ENCODE measurements at places on chromosomes 12 and 14.

GRCh38 chr12:46494424-46494823 is 121.9 kb upstream of the SLC38A2 start:
- peak; percentile 68 for DNase-seq

DNA sequence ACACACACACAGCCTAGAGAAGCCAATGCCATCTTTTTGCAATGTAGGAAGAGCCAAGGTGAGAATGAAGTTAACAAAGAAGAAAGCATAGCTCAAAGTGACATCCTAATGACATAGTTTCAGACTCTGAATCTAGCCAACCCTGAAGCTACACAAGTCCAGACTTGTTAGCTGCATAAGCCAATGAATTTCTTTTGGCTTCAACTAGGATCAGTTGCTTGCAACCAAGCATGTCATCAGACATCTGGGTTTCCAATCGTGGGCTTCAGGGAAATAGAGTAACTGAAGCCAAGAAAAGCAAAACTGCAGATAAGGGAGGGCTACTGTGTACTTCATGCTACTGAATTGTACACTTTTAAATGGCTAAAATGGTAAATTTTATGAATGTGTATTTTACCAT is 4.4 kb upstream of the GPHN start:
- DNase-seq, result no peak

DNA sequence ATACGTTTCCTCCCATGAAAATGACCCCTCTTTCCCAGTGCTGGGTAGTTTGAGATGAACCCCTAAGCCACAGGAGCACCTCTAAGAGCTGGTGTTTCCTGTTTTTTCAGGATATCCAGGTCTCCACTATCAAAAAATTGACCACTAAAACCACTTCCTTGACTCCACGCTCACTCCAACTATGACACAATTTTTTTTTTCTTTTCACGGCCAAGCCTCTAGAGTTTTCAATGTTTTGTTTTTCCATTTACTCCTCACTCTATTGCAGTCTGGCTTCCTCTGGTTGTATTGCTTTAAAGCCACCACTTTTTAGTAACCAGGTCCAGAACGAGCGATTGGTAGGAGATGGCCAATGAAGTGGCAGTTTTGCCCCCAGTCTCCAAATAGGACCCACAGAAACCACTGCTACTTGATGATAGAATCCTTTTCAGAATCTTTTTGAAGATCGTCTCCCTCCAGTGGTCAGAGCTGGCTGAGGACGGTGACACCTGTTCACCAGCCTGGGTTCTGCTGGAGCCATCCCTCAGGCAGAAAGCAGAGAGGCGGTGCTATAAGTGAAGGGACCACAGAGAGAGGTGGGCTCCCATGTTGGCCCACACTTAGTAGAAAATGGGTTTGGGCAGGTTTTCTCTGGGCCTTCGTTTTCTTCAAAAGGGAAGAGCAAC is 454.4 kb downstream of the VRK1 start:
- DNase-seq, result peak; percentile 10

GRCh38 chr12:87406926-87407325 is 622.3 kb downstream of the C12orf50 start:
- no peak for DNase-seq

- DNase-seq, result no peak
Observed at GRCh38 chr12:48789858-48790326, 1.0 kb upstream of the ADCY6 start.

Measured in Caco-2 (cell line).